ENCODE measurements at places on chromosomes 4 and X.

- no peak for DNase-seq
Observed at GRCh38 chr4:163161536-163162205, 5.0 kb downstream of the NAF1 start.

GRCh38 chrX:70508296-70508911 lies 63.8 kb downstream of the DLG3 start:
- DNase-seq, result no peak

DNA sequence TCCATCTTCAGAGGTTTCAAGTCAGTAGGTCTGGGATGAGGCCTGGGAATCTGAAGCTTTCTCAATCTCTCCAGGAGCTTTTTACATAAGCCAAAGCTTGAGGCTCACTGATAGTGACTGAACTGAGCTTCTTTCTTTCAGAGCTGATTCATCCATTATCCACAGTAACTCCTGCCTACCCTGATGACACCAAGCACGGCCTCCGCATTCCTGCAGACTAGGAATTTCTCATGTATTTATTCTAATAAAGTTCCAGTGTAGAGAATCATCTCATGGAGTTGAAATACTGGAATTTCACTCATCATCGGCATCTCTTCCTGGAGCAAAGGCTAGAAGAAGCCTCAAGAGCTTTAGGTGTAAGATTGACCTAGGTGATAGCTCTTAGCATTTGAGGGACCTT lies 12.1 kb upstream of the DCTD start:
- no peak for DNase-seq

GRCh38 chr4:154421618-154422017 lies 70.0 kb downstream of the DCHS2 start:
- no peak for DNase-seq

GRCh38 chrX:138057883-138058282 lies 492.0 kb downstream of the ZIC3 start:
- DNase-seq, result no peak

DNA sequence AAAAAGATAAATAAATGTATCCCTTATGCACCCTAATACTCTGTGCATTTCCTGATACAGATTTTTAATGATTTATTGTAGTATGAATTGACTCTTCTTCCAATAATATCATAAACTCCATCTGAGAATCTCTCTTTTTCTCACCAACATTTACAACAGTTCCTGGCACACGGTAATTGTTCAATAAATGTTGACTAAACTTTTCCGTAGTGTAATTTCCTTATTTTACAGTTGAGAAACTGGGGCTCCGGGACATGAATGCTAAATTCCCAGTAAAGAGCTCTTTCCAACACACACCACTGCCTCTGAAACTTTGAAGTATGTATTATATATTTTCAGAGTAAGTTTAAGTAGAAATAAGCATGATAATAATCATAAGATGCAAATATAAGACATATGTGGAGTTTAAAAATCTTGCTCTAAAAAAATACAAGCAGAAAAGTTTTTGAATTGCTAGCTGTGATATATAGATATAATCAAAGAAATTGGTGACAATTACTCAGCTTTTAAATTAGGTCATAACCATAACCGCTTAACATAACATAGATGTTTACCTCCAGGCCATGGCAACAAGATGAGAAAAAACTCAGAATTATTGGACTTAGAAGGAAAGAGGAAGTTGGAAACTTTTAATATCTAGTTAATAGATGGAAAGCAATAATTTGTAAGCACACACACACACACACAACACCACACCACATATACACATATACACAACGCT lies 28.2 kb upstream of the ANTXR2 start:
- no peak for DNase-seq

GRCh38 chr4:69649629-69650028 lies 3.4 kb downstream of the UGT2A1 start:
- DNase-seq, result no peak

- DNase-seq, result no peak
Observed at GRCh38 chr4:106868381-106869035, 167.6 kb downstream of the DKK2 start.

DNA sequence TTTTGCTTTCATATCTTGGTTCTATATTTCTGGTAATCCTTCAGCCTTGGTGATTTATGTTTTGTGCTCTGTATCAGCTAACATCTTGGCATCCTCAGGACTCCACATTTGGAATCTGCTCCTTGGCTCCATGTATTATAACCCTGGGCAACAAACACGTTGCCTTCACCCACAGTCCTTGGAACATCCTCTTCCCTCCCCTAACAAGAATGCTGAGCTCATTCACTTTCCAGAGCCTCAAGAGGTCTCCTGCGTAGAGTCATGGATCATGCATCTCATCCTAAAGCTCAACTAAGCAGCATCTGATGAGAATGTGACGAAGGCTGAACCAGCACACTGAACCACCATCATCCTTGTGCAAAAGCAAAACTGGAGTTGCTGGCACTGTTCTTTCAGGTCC lies 60.5 kb upstream of the C1GALT1C1 start:
- no peak for DNase-seq

DNA sequence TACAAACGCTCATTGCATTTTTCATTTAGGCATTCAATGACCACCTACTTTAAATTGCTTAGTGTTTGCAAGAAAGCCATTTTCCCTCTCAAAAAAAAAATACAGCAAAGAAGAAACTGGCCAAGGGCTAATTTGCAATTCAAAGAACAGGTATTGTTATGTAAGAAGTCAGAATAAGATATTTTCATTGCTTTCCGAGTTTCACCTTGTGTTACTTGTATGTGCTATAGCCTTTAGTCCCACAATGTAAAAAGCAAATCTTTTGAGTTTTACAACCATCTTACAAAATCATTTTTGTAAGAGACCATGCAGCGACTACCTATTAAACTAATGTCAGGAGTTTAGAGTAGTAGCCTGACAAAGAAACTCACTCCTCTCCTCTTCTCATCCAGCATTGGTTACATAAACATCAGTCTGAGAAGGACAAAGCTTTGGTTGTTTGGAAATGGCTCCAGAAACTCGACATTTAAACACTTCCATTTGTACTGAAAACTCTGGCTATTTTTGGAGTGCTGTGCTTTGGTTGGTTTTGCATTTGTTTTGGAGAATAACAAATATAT lies 15.3 kb downstream of the TENM3 start:
- no peak for DNase-seq

GRCh38 chrX:154486396-154487207 lies at the start of gene UBL4A:
TSS of gene UBL4A (minus strand) at chrX:154486615. CDS start at chrX:154486584, 31 bp downstream.
- peak; percentile 15 for DNase-seq

DNA sequence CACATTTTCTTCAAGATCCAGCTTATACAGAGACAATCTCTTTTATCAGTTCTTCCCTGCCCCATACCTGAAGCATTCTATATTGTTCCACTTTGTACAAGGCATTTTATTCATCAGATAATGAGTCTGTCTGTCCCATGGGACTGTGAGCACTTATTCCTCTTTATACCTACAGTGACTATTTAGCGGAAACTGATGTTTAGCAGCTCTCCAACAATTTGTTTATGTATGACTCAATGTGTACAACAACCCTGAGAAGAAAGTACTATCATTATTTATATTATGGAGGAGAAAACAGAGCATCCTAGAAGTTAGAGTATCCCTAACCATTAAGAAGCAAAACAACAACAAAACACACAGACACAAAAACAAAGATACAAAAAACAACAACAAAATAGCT lies 306.5 kb downstream of the PRDM5 start:
- DNase-seq, result no peak

Measured in NCI-H2171 treated with DMSO at 0.1 percent for 48 hours (cell line).